ENCODE measurements at places on chromosomes 2 and 18. TPM values are rescaled to one million over a fixed set of nuclear protein-coding genes. Genes with fewer than 3 reads are reported as not detected.

TMEM17 gene
- total RNA-seq: 3.2 TPM

CNGA3 gene
- total RNA-seq: not detected

TEX51 gene
- total RNA-seq: not detected

HSPD1 gene
- total RNA-seq: 995 TPM

MDH1B gene
- 3.7 TPM for total RNA-seq

KIF1A gene
- 0.27 TPM for total RNA-seq

GRCh38 chr2:161994761-161995520 lies 79.1 kb downstream of the DPP4 start:
- peaks cover 8% of the 10 kb centered on the region for H3K4me1 ChIP-seq
- no peak for DNase-seq
- no peaks in the 10 kb centered on the region for H3K27me3 ChIP-seq

- no peak overlapping the region for H3K27ac ChIP-seq
- H3K4me3 ChIP-seq: no peak overlapping the region
Measured at GRCh38 chr2:118974103-118974993, 32.4 kb downstream of the MARCO start.

- no peak overlapping the region for H3K4me3 ChIP-seq
- no peaks in the 10 kb centered on the region for H3K27me3 ChIP-seq
- no peaks in the 10 kb centered on the region for H3K36me3 ChIP-seq
- no peak for DNase-seq
Measured at GRCh38 chr2:112885506-112885902, 25.5 kb upstream of the IL37 start.

DNA sequence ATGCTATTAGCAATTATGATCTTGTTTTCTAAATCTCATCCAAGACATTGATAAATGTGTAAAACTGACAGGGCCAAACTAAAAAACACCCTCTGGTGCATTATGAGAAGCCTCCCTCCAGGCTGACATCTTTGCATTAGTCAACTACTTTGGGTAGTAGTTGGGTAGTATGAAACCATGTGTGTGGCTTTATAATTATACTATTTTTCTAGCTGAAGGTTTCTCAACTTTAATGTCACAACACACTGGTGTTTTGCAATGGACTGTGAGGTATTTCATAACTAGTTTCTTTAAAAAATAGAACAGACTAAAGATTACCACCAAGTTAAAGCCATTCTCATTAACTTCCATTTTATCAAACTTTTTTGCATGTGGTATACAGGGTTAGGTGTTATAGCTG lies 73.1 kb upstream of the RBMS1 start:
- no peak overlapping the region for H3K27ac ChIP-seq
- no peak overlapping the region for H3K4me3 ChIP-seq

GRCh38 chr2:121860033-121860757 lies 104.7 kb downstream of the TSN start:
- H3K4me3 ChIP-seq: no peak overlapping the region

GRCh38 chr18:33152376-33152775 lies 288.1 kb downstream of the CCDC178 start:
- no peaks in the 10 kb centered on the region for H3K36me3 ChIP-seq
- no peak overlapping the region for H3K27ac ChIP-seq
- H3K4me3 ChIP-seq: no peak overlapping the region
- no peak for DNase-seq

- no peak overlapping the region for H3K27ac ChIP-seq
- no peaks in the 10 kb centered on the region for H3K27me3 ChIP-seq
- H3K4me3 ChIP-seq: no peak overlapping the region
- no peaks in the 10 kb centered on the region for H3K36me3 ChIP-seq
Measured at GRCh38 chr2:29164091-29164846, 49.1 kb downstream of the CLIP4 start.

Data from HCT116 (cell line).